ENCODE measurements at places on chromosomes 7 and 10.

DNA sequence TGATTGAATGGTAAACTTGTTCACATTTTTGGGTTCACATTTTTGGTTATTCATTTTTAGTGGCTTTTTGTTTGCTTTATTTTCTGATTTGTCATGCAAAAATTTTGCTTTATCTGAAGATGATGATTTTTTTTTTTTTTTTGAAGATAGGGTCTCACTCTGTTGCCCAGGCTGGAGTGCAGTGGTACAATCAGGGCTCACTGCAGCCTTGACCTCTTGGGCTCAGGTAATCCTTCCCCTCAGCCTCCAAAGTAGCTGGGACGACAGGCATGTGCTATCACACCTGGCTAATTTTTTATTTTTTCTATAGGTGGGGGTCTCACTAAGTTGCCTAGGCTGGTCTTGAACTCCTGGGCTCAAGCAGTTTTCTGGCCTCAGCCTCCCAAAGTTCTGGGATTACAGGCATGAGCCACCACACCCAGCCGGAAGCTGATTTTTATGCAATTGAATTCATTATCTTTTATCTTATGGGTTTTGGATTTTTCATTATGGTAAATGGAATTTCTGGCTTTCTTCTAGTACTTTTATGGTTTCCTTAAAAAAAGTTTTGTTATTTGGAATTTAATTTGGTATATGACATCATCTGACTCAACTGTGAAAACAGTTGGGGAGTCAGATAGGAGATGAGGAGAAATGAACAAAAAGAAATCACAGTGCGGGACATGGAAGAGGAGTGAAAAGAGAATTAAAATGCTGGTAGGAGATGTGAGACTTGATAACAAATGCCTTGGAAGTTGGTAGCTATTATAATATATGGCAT is 158.7 kb downstream of the LRMDA start:
- DNase-seq, result no peak

GRCh38 chr10:123377883-123378282 is 223.7 kb downstream of the BUB3 start:
- no peak for DNase-seq

- no peak for DNase-seq
Observed at GRCh38 chr7:111953611-111954010, 252.6 kb downstream of the DOCK4 start.

DNA sequence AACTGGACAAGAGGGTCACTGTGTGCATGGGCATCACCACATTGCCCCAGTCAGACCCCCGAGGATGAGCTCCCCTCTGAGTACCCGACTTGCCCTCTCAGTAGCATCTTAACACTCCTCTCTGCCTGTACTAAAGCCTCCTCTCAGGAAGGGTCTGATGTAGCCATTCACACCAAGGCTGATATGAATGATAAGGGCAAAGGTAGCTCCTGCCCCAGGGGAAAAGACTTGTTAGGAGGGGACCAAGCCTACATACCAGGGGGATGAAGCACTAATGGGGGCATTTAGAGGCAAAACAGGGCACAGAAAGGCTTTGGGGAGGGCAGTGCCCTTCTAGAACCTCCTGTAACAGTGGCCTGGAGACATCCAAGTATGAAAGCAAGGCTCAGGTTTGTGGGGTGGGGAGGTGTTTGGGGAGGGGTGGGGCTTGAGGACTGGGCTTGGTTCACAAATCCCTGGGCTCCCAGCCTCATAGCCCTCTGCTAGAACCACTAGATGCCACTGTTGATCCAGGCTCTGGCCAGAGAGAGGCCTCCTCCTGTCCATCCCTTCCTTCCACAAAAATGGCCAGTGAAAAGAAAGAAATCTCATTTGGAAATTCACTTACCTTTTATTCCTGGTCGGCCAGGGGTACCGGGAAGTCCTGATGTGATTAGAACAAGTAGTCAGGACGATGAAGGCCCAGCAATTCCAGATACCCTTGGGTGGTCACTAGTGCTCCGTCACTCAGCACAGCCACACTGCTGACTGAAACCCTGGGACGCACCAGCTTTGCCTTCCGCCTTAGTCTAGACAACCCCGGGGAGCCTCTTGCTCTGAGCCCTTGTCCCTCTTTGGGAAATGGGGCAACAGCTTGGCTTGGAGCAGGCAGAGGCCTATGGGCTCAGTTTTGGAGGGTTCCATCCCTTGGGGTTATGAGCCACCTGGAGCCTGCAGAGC is 40.3 kb downstream of the COL17A1 start:
- no peak for DNase-seq

- DNase-seq, result peak; percentile 8
Observed at GRCh38 chr10:137031-137430, 1.8 kb downstream of the ZMYND11 start.

DNA sequence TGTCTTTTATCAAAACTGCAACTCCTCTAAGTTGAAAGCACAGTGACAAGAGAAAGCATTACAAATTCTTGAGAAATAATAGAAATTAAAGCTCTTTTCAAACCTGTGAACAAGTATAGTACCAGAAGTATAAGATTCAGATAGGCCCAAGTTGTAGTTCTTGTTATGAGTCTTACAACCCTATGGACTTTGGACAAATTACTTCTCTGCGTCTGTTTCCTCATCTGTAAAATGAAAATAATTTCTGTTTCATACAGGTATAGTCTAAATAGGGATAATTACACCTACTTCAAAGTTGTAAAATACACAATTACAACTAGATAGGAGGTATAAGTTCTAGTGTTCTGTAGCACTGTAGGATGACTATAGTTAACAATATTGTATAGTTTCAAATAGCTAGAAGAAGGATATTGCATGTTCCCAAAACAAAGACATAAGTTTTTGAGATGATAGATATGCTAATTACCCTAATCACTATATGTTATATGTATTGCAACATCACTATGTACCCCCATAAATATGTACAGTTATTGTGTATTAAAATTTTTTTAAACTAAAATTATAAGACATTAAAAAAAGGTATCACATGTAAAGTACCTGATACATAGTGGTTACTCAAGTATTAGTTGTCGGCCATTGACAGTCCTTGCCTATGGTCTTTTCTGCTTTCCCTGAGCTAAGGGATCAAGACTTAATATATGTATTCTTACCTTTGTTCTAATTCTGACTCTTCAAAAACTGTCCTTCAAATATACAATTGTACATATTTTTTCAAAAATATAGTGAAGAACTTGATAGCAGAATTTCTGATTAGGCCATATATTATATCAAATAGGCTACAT is 1.8 kb upstream of the WASL start:
- no peak for DNase-seq

GRCh38 chr7:99489235-99489634 is 10.8 kb downstream of the ZNF394 start:
- DNase-seq, result no peak

- DNase-seq, result no peak
Observed at GRCh38 chr7:21773326-21773725, 172.4 kb downstream of the CDCA7L start.

GRCh38 chr10:69382382-69383117 is 34.2 kb downstream of the TACR2 start:
- DNase-seq, result no peak

- DNase-seq, result no peak
Observed at GRCh38 chr10:69470463-69471384, 19.5 kb downstream of the TSPAN15 start.

DNA sequence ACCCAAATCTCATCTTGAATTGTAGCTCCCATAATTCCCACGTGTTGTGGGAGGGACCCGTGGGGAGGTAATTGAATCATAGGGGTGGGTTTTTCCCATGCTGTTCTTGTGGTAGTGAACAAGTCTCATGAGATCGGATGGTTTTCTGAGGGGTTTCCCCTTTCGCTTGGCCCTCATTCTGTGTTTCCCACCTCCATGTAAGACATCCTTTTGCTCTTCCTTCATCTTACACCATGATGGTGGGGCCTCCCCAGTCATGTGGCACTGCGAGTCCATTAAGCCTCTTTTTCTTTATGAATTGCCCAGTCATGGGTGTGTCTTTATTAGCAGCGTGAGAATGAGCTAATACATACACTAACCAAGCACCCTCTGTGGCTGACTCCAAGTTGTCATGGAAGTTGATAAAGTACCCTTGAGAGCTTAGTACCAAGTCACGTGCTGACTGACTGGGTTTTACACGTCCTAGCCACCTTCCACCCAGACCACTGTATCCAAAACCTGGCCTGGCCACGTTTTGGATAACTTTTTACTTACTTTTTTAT is 614.4 kb downstream of the SDK1 start:
- no peak for DNase-seq

DNA sequence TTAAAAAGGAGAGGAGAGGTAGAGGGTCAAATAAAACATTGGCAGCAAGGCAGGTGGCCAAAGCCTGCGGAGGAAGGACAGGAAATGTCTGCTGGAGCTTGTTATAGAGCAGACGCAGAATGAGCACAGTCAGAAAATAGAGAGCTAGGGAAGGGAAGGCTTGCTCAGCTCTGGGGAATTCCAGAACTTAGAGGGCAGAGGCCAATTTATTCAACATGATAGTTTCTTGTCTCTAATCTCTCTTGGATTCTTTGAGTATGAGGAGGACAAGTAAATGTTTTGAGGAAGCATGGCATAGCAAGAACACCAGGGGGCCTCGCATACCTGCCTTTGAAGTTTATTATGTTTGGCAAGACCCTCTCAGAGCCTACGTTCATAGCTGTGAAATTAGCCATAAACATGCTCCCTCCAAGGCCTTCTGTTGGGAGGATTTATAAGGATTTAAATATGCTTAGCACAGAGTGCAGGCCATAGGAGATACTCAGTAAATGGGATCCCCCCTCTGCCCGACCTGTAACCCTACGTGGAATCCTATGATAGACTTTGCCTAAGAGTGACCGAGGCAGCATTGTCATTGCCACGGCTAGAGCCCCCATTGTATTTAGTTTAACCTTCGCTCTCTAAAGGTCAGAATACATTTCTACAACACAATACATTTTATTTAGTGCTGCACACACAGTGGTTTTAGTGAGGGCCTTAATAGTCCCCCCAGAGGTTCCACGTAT is 293.9 kb downstream of the CCDC3 start:
- DNase-seq, result no peak

- DNase-seq, result no peak
Observed at GRCh38 chr10:119504651-119505050, 37.9 kb downstream of the RGS10 start.

DNA sequence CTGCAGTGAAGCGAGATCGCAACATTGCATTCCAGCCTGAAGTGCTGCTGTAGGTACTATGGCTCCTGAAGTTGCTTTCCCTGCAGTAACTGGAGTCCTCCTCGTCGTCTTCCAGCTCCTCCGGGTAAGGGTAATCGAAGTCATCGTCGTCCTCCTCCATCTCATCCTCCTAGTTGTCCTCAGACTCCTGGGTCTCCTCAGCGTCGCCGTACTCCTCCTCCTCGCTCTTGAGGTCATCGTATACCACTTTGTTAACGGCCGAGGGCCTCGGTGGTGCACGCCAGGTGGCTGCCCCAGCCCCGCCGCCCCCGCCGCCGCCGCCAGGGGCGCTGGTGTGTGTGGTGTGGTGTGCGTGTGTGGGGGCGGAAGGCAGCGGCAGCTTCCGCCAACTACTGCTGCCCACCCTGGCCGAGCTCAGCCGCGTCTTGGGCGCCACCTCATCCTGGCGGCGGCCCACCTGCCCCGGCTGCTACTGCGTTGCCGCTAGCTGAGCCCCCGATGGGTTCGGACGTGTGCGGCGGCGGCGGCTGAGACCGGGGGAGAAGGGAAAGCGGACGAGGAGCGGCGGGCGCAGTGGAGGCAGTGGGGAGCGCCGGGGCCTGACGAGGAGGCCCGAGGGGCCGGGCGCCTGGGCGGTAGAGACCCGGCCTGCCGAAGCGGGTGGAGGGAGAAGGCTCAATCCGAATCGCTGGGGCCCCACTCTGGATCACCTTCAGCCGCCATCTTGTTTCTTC is 11.8 kb upstream of the ACBD5 start:
- DNase-seq, result peak; percentile 51

GRCh38 chr10:110833234-110833940 is 38.3 kb upstream of the PDCD4 start:
- peak; percentile 28 for DNase-seq

- no peak for DNase-seq
Observed at GRCh38 chr10:117472872-117473271, 69.7 kb upstream of the EMX2 start.

DNA sequence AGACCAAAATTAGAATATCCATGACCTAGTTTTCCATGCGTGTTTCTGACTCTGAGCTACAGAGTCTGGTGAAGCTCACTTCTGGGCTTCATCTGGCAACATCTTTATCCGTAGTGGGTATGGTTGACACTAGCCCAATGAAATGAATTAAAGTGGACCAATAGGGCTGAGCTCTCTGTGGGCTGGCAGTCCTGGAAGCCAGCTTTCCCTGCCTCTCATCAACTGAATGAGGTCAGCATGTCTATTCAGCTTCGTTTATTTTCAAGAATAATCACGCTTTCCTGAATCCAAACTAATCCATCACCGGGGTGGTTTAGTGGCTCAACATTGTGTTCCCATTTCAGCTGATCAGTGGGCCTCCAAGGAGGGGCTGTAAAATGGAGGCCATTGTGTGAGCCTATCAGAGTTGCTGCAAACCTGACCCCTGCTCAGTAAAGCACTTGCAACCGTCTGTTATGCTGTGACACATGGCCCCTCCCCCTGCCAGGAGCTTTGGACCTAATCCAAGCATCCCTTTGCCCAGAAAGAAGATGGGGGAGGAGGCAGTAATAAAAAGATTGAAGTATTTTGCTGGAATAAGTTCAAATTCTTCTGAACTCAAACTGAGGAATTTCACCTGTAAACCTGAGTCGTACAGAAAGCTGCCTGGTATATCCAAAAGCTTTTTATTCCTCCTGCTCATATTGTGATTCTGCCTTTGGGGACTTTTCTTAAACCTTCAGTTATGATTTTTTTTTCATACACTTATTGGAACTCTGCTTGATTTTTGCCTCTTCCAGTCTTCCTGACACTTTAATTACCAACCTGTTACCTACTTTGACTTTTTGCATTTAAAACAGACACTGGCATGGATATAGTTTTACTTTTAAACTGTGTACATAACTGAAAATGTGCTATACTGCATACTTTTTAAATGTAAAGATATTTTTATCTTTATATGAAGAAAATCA is 35.5 kb downstream of the CAV1 start:
- DNase-seq, result no peak

DNA sequence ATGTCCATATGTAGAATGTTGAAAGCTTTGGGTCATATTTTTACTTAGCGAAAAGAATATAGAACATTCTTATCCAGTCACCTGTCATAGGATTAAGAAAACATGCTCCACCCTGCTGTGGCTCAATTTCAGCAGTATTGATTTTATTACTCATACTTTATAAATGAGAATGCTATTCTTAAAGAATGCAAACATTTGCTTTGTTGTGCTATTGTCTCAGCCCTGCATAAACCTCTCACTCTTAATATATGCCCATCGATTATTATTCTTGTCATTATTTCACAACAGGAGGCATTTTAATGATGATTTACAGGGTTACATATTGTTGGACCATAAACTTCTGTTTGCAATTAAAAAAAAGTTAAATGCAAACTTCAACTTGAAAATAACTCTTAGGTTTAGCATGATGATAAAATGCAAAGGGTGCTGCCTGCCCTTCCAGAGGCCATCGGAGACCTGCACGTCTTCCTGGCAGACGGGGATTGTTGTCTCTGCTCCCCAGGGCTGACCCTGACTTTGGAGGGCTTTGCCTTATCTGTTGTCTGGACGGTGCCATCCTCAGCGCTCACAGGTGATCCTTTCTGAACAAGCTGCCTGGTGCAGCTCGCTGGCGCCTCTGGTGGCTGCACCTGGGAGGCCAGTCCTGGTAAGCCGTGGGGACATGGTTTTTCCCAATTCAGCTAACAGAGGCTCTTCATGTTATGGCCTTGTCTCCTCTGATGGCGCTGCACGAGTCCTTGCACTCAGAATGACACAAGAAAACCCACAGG is 50.0 kb upstream of the SHH start:
- no peak for DNase-seq

GRCh38 chr7:5767066-5767465 is 14.4 kb downstream of the RNF216 start:
- DNase-seq, result no peak
